Esophagus squamous epithelium (tissue), 5 donors: ENCODE measurements at places on chromosomes 2 and 18. TPM values are rescaled to one million over a fixed set of nuclear protein-coding genes. Genes with fewer than 3 reads are reported as not detected.

The POMC gene
- total RNA-seq = 6.1 TPM

The KATNAL2 gene
- 0.70 TPM for total RNA-seq

The COL4A3 gene
- total RNA-seq = 0.50 TPM

The EVX2 gene
- total RNA-seq = not detected

The CYTIP gene
- total RNA-seq = 3.2 TPM

The CPLX4 gene
- not detected for total RNA-seq

The CTAGE1 gene
- not detected for total RNA-seq

The ABCB11 gene
- total RNA-seq = 0.18 TPM

DNA sequence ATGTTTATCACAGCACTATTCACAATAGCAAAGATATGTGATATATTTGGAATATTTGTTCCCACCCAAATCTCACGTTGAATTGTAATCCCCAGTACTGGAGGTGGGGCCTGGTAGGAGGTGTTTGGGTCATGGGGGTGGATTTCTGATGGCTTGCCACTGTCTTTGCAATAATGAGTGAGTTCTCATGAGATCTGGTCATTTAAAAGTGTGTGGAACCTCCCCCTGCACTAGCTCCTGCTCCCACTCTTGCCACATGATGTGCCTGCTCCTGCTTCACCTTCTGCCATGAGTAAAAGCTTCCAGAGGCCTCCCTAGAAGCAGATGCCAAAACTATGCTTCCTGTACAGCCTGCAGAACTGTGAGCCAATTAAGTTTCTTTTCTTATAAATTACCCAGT, 72.2 kb upstream of the DYNC1I2 start:
- no peak overlapping the region for H3K4me3 ChIP-seq
- no peak overlapping the region for H3K27ac ChIP-seq
- DNase-seq = no peak
- H3K36me3 ChIP-seq = no peaks in the 10 kb centered on the region

- H3K36me3 ChIP-seq = no peaks in the 10 kb centered on the region
- no peak overlapping the region for H3K27ac ChIP-seq
- no peaks in the 10 kb centered on the region for H3K4me1 ChIP-seq
- no peak overlapping the region for H3K4me3 ChIP-seq
- no peaks in the 10 kb centered on the region for H3K27me3 ChIP-seq
- no peak for DNase-seq
Observed at GRCh38 chr18:41936471-41937134, 18.4 kb upstream of the PIK3C3 start.

DNA sequence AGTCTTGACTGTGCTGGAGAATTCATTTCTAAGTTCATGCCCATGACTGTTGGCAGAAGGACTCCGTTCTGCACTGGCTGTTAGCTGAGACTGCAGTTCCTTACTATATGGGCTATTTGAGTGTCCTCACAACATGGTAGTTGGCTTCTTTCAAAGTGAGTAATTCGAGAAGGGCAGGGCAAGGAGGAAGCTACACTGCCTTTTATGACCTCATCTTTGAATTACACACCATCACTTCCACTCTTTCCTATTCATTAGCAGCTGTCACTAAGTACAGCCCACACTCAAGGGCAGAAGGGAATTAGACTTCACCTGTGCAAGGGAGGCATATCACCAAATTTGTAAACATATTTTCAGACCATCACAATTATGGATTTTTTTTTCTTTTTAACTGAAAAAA, 55.9 kb upstream of the EPAS1 start:
- no peaks in the 10 kb centered on the region for H3K27me3 ChIP-seq
- no peaks in the 10 kb centered on the region for H3K4me1 ChIP-seq
- no peaks in the 10 kb centered on the region for H3K36me3 ChIP-seq
- DNase-seq = no peak
- no peak overlapping the region for H3K4me3 ChIP-seq

- no peaks in the 10 kb centered on the region for H3K27me3 ChIP-seq
- no peak for DNase-seq
- H3K27ac ChIP-seq = no peak overlapping the region
- H3K36me3 ChIP-seq = no peaks in the 10 kb centered on the region
Observed at GRCh38 chr2:165909466-165909865, 44.1 kb downstream of the TTC21B start.

GRCh38 chr2:233829193-233830110, 24.9 kb downstream of the HJURP start:
- DNase-seq = no peak
- H3K4me1 ChIP-seq = peaks cover 24% of the 10 kb centered on the region
- no peak overlapping the region for H3K27ac ChIP-seq

GRCh38 chr2:241035818-241036396, 37.5 kb downstream of the SNED1 start:
- no peak for DNase-seq
- H3K36me3 ChIP-seq = no peaks in the 10 kb centered on the region
- peak overlapping the region; percentile 47 for H3K4me3 ChIP-seq
- peaks cover 33% of the 10 kb centered on the region for H3K4me1 ChIP-seq

- H3K27ac ChIP-seq = no peak overlapping the region
- H3K4me1 ChIP-seq = no peaks in the 10 kb centered on the region
- DNase-seq = no peak
- H3K27me3 ChIP-seq = no peaks in the 10 kb centered on the region
Observed at GRCh38 chr2:82994151-82994550, 1464.9 kb downstream of the SUCLG1 start.

- H3K27ac ChIP-seq = peak overlapping the region; percentile 87
- peaks cover 92% of the 10 kb centered on the region for H3K4me1 ChIP-seq
- H3K27me3 ChIP-seq = no peaks in the 10 kb centered on the region
- no peak for DNase-seq
- H3K36me3 ChIP-seq = peaks cover 7% of the 10 kb centered on the region
- H3K4me3 ChIP-seq = no peak overlapping the region
Observed at GRCh38 chr2:46985512-46985911, 69.9 kb upstream of the MCFD2 start.

GRCh38 chr18:24470805-24471204, 10.4 kb downstream of the HRH4 start:
- H3K27ac ChIP-seq = no peak overlapping the region
- H3K36me3 ChIP-seq = no peaks in the 10 kb centered on the region
- no peak for DNase-seq
- H3K4me3 ChIP-seq = no peak overlapping the region
- H3K27me3 ChIP-seq = no peaks in the 10 kb centered on the region
- peaks cover 9% of the 10 kb centered on the region for H3K4me1 ChIP-seq

- no peaks in the 10 kb centered on the region for H3K27me3 ChIP-seq
- no peak for DNase-seq
- H3K4me1 ChIP-seq = peaks cover 28% of the 10 kb centered on the region
- H3K36me3 ChIP-seq = no peaks in the 10 kb centered on the region
- H3K27ac ChIP-seq = peak overlapping the region; percentile 57
Observed at GRCh38 chr2:46164529-46165301, 132.5 kb upstream of the EPAS1 start.

DNA sequence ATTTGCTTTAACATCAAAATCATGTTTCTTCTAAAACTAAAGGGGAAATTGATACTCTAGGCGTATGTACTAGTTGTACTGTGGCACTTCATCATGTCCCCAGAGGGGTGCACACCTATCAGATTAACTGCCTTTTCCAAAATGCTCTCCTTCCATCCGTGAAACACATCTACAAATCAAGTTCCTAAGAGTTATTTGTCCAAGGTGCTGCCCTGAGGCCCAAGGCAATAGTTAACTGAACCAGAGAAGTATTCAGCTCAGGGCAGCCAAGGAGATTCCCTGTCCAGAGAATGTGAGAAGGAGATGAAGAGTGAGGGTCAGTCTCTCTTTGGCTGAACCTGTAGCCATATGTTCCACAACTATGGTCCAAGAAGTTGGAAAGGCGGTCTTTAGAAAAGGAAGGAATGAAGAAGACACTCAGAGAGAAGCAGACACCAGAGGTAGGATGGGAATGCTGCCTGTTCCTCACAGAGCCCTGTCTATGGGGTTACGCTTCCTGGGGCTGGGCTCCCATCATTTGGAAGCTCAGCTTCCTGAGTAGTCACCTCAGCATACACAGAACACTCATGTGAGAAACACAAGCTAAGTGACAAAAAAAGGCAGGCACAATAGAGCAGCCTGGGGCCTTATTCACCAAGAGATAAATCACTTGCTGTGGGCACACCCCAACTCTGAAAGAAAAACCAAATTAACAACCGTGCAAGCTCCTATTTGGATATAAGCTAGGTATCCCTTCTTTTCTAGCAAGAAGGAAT, 55.6 kb downstream of the ANKRD44 start:
- no peaks in the 10 kb centered on the region for H3K27me3 ChIP-seq
- H3K27ac ChIP-seq = peak overlapping the region; percentile 57
- peak overlapping the region; percentile 37 for H3K4me3 ChIP-seq
- DNase-seq = no peak

GRCh38 chr18:63963615-63964256, 6.1 kb upstream of the SERPINB8 start:
- peaks cover 5% of the 10 kb centered on the region for H3K4me1 ChIP-seq
- no peaks in the 10 kb centered on the region for H3K27me3 ChIP-seq
- no peaks in the 10 kb centered on the region for H3K36me3 ChIP-seq
- H3K4me3 ChIP-seq = no peak overlapping the region

GRCh38 chr18:8657873-8658470, 47.4 kb upstream of the MTCL1 start:
- DNase-seq = no peak
- H3K36me3 ChIP-seq = no peaks in the 10 kb centered on the region
- peaks cover 11% of the 10 kb centered on the region for H3K4me1 ChIP-seq
- H3K4me3 ChIP-seq = no peak overlapping the region
- no peak overlapping the region for H3K27ac ChIP-seq

DNA sequence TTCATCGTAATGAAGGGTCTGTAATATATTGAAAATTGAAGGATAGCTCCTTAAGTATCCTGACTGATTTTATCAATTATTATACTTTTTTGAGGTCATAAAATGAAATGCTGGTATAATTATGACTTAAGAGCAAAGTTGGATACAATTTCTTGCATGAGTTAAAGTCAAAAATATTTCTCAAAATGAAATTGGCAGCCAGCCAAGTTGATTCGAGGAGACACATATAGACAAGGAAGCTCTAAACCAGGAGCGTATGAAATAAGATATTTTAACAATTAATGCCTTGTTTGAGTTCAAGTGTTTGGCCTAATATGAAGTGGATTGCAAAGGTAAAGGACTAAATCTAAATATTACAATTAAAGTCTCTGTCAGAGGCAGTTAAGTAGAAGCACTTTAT, 260.4 kb upstream of the DSEL start:
- no peaks in the 10 kb centered on the region for H3K36me3 ChIP-seq
- no peak overlapping the region for H3K4me3 ChIP-seq
- no peaks in the 10 kb centered on the region for H3K4me1 ChIP-seq
- no peak for DNase-seq
- H3K27ac ChIP-seq = no peak overlapping the region

DNA sequence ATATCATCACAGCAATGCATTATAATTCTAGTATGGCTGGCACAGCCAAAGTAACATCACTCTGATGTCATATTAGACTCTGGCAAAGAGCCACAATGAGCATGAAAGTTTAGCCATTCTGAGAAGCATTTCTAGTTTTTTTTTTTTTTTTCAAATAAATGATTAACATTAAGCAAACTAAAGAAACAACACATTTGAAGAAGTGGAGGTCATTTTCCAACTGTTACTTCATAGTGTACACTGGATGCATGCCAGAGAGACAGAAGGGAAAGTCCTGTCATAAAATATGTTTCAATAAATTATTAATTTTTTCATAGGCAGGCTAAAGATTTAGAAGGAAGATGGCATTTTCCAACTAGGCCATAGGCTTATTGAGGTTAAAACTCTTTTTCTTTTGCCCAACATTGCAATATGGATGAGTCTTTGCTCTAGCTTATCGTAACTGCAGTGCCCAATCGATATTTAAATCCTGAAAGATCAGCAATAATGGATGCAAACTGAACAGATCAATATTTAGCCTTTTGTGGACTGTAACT, 1630.4 kb upstream of the ACVR2A start:
- DNase-seq = no peak
- no peaks in the 10 kb centered on the region for H3K4me1 ChIP-seq
- no peaks in the 10 kb centered on the region for H3K36me3 ChIP-seq
- no peaks in the 10 kb centered on the region for H3K27me3 ChIP-seq
- H3K4me3 ChIP-seq = no peak overlapping the region

- no peaks in the 10 kb centered on the region for H3K4me1 ChIP-seq
- no peak overlapping the region for H3K4me3 ChIP-seq
- no peaks in the 10 kb centered on the region for H3K27me3 ChIP-seq
- H3K27ac ChIP-seq = no peak overlapping the region
- DNase-seq = no peak
Observed at GRCh38 chr2:96359866-96360265, 24.3 kb downstream of the NCAPH start.
